ENCODE measurements at places on chromosomes 1 and 21.
A peak's percentile ranks its signal among the peaks of the same experiment; 100 is the strongest.

DNA sequence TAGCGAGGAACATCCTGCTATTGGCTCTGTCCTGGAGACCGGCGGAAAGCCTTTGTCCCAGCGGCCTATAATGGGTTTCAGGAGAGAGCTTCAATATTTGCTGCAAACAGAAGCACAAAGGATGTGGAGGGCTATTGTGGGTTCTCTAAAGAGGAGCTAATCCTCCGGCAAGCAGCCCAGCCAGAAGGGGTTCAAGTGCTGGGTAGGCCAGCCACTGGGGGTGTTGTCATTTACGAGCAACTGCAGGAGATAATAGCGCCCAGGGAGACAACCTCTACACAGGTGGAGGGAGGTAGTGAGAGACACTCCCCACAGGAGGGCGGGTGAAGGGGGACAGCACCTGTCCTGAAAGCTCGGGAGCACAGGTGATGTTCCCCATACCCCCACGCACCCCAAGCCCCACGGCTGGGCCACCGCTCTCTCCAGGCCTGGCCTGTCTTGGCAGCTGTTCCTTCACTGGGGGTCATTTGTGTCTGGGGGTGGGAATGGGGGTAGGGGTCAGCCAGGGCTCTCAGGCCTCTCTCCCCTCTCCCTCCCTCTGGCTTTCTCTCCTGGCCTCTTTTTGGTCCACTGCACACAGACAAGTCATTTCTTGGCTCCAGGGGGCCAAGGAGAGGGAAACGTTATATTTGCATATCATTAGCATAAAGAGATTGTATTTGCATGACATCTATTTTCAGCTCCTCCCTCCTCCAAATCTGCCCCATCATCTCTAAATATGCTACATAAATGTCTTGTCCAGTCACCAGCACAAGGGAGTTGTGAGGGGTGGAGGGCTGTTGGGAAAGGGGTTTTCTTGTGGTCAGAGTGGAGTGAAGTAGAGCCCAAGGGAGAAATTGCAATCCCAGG lies 22.0 kb upstream of the SLC26A9 start:
- DNase-seq: no peak

DNA sequence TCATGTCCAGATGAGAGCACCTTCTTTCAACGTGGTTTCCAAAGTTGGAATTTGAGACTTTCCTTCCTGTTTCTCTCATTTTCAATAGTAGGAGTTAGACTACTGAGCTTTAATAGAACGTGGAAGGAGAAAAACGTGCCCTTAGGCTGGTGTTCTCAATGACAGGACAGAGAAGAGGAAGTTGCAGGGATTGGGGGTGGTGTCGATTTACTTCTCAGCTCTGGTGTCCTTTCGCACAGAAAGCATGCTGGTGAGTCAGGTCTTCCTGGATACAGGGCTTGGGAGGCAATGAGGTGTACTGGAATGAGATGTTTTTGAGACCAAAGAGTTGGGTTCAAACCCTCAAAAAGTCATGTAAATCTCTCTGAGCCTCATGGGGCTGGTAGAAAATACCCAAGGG lies 67.1 kb downstream of the HIVEP3 start:
- DNase-seq: peak; percentile 89

DNA sequence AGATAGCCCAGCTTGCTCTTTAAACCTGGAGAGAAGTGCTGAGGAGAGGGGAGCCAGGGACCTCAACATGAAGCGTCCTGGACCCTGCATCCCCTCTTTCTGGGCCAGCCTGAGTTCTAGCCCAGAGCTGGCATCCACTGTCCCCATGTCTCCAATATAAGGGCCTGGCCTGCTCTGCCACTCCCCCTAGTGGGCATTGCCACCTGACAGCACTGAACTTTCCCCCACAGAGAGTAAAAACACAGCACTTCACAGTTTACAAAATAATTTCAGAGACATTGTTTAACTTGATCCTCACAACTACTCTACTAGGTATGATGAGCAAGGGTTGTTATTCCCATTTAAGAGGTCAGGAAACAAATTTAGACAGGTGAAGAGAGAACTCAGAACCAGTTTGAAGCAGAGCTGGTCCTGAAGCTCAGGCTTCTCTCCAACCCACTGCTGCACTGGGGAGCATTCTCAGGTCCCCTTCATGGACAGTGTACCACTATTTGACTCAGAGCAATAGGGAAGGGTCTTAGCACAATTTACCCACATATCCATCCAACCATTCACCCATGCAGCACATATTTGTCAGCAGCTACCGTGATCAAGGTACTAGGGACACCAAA lies 151.2 kb downstream of the DMRTA2 start:
- no peak for DNase-seq

DNA sequence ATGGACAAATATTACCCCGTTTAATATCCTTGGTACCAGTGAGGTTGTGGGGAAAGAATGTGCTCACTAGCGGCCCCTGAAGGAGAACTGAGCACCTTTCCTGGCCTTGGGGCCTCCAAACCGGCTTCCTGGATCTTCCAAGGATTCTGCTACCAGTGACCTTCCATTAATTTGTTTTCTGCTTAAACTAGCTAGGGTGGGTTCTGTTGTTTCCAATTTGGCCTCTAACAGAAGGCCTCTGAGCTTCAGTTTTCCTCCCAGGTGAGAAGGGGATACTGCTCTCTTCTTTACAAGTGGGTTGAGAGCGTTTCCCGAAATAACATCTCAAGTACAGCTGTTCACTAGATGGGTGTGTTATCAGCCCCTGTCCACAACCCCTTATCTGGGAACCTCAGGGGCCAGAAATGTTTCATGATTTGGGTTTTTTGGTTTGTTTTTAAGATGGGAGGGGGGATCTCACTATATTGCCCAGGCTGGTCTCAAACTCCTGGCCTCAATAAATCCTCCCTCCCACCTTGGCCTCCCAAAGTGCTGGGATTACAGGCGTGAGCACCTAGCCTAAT lies 16.9 kb upstream of the IFNGR2 start:
- DNase-seq: no peak

GRCh38 chr1:42838482-42839190 lies 7.8 kb upstream of the ZNF691 start:
- no peak for DNase-seq

DNA sequence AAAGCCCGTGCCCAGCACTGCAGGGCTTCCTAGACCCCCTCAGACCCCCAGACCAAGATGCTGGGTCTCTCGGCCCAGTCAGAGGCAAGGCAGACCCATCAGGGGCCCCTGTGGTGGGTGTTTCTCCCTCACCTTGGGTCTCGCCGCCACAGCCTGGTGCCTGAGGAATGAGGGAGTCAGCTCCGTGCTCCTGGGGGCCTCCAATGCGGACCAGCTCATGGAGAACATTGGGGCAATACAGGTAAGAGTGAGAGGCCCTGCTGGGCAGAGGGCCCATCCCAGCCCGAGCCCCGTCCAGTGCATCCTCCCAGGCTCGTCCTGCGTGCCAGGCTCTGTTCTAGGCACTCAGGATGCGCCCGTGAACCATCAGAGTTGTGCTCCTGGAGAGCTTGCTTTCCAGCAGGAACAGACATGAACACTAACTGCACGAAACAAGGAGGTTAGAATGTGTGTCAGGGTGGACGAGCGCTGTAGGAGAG lies 51.5 kb downstream of the KCNAB2 start:
- DNase-seq: no peak

- DNase-seq: no peak
These were observed 8.7 kb upstream of the CBR3 start for GRCh38 chr21:36126208-36126565.

- DNase-seq: no peak
These were observed 8.9 kb upstream of the IGFN1 start for GRCh38 chr1:201181726-201182125.

DNA sequence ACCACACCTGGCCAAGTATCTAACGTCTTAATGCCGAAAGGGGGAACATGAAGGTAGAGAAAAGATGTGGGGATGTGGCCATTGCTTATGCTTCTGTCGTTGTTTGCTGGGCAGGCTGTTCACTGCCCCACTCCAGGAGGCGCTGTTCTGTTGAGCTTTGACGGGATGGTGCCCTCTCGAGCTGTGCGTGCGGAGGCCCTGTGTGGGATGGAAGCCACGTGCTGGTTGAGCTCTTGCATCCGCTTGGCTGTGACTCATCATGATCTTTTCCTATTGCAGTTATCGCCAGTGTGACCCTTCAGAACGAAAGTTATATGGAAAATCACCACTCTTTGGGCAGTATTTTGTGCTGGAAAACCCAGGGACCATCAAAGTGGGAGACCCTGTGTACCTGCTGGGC lies 26.3 kb downstream of the MTARC1 start:
- no peak for DNase-seq

GRCh38 chr1:60149251-60149650 lies 75.7 kb upstream of the C1orf87 start:
- no peak for DNase-seq

DNA sequence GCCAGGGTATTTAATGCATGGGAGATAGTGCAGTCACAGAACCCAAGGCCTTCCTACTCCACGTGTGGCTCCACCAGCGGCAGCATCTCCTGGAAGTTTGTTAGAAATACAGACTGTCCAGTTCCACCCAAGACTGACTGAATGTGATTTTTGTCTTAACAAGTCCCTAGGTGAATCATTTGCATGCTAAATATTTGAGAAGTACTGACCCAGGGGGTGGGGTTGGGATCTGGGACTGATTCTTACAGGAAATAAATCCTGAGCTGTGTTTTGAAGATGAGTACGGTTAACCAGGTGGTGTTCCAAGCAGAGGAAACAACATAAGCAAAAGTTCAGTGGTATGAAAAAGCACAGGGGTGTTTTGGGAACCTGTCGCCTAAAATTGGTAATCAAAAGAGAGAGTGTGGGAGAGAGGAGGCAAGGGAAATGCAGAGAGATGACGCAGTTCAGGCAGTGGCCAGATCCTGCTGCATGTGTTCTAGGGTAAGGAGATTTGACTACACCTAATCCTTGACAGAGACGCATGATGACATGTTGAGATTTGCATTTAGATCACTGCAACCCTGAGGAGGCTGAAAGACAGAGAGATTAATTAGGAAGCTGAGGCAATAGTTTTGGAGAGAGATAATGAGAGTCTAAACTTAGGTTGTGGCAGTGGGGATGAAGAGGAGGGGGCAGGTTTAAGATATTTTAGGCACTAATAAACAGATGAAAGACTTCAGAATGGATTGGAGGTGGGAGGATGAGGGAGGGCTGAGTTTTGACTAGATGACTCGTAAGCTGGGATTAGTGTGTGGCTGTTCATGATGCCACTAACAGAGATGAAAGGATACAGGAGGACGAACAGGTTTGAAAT lies 3.7 kb upstream of the ZNF326 start:
- DNase-seq: no peak

GRCh38 chr1:45146833-45147232 lies 59.6 kb downstream of the ZSWIM5 start:
- no peak for DNase-seq

- no peak for DNase-seq
These were observed 50.8 kb upstream of the ZNF326 start for GRCh38 chr1:89943846-89944781.

DNA sequence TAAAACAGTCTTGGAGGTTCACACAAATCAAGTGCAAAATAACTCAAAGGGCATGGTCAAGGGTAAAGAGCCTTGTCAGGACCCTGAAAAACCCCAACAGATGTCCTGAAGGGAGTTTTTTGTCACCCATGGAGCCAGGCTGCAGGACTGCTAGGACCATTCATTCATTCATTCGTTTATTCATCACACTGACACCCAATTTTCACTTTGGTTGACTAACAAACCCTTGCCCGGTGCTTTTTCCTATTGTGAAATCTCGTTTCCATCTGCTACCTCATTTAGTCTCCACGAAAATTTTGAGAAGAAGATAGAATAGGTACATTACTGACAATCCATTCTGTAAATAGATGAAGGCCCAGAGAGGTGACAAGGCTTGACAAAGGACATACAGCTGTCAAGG lies 216.0 kb downstream of the HIVEP3 start:
- DNase-seq: no peak

- DNase-seq: peak; percentile 19
These were observed 50.3 kb upstream of the COA6 start for GRCh38 chr1:234322979-234323378.

DNA sequence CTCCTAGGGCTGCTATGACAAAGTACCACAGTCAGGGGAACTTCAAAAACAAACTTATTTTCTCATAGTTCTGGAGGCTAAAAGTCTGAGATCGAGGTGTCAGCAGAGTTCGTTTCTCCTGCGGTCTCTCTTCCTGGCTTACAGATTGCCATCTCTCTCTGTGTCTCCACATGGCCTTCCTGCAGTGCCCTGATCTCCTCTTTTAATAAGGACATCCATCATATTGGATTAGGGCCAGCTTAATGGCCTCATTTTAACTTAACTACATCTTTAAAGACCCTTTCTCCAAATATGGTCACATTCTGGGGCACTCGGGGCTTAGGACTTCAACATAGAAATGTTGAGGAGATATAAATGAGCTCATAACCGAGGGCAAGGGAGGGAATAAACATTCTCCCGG lies 12.2 kb downstream of the C1orf74 start:
- no peak for DNase-seq

DNA sequence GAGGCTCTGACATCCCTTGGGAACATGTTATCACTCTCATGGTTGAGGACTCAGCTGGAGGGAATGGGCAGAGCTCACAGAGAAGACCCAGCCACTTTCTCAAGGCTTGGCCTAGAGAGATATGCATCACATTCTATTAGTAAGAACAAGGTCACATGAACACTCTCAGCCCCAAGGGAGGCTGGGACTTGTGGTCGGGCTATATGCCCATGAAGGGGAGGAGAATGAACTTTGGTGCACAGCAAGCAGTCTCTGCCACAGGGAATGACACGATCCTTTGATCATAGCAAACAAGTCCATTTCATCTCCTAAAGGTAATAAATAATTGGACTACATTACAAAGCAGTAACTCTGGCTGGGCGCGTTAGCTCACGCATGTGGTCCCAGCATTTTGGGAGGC lies 105.7 kb downstream of the SYF2 start:
- DNase-seq: no peak

- DNase-seq: no peak
These were observed 567.2 kb downstream of the PTPRU start for GRCh38 chr1:29803486-29803885.

GRCh38 chr1:9689011-9689706 lies 37.6 kb downstream of the PIK3CD start:
- peak; percentile 72 for DNase-seq

- DNase-seq: peak; percentile 78
These were observed 225.2 kb upstream of the TNR start for GRCh38 chr1:175968486-175969172.

GRCh38 chr1:245654460-245655050 lies 499.8 kb downstream of the KIF26B start:
- no peak for DNase-seq
